ENCODE measurements at places on chromosomes 16 and 17.

DNA sequence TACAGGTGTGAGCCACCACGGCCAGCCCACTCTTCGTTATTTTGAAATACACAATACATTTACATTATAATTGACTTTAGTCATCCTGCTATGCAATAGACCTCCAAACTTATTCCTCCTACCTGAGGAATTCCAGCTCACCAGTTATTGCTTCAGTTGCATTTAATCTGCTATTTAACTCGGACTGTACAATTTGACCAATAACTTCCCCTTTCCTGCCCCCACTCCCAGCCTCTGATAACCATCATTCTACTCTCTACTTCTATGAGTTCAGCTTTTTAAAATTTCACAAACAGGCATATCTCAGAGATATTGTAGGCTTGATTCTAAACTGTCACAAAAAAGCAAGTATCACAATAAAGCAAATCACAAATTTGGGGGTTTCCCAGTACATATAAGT, 157.0 kb downstream of the COPRS start:
- DNase-seq, result no peak

- no peak for DNase-seq
These were observed 8.5 kb downstream of the FNDC8 start for GRCh38 chr17:35129973-35130351.

GRCh38 chr16:7231762-7232161, 100.9 kb upstream of the RBFOX1 start:
- DNase-seq, result no peak

DNA sequence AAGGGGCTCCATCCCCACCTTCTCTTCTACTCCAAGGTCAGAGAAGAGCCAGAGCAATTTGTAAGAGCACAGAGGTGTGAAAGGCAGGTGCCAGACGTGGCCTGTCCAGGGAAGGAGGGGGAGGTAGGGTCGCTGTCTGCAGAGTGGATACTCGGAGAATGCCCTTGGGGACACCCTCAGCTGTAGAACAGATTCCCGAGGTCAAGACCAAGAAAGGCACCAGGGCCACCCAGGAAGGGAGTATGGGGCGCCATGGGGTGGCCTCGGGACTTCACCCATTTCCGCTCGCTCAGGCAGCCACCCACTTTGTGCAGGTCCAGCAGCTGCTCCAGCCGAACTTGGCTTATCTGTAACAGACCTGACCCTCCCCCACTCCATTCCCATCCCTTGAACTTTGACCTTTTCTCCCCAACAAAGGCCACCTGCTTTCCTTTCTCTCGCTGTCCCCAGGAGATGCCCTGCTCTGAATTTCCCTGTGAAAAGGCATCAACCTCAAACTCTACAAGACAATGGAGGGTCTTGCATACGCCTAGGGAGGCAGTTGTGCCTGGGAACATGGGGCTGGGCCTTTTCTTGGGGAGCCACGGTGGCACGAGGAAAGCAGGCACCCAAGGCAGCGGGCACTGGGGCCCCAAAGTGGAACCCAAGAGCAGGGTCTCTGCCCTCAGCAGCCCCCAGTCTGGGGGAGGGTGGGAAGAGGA, 11.3 kb upstream of the AXIN2 start:
- DNase-seq, result no peak

GRCh38 chr16:77590707-77591106, 131.6 kb upstream of the NUDT7 start:
- no peak for DNase-seq

- no peak for DNase-seq
These were observed 21.5 kb upstream of the COL1A1 start for GRCh38 chr17:50222922-50223321.
